CD4-positive, alpha-beta T cell treated with Interleukin-15 for 4 hours (primary cell): ENCODE measurements at places on chromosomes 12 and 14.

DNA sequence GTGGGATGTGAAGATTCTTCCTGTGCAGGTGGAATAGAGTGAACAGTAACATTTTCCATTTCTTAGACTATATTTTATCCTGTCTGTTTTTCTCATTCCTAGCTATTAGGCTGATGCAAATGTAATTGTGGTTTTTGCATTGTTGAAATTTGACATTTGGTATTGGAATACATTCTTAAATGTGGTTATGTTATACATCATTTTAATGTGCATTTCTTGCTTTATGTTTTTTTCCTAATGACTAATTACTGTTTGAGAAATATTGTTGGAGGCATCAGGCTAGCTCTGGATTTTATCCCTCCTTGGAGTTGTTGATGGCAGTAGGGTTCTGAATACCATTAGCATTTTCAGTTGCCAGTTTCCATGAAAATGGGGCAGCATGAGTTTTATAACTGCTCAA is 75.9 kb upstream of the GNG2 start:
- no peak for DNase-seq

- no peak for DNase-seq
Measured at GRCh38 chr12:82299319-82300025, 58.7 kb downstream of the CCDC59 start.

DNA sequence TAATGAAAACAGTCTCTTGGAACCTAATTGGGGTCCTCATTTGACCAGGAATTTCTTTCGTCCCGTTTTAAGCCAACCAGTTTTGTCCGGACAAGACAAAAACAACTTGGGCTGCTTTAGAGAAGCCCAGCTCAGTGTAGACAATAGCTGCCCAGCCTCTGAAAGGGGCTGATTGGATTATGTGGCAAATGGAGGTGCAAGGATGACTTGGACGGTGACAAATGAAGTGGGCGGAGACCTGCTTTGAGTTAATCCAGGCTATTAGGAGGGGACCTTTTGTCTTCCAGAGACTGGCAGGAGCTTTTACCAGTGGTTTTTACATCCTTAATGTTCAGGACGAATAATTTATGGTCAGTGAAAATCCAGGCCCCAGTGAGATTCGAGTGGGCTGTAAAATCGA is 4.8 kb downstream of the MEG3 start:
- no peak for DNase-seq

GRCh38 chr12:129208566-129208965 is 355.3 kb downstream of the GLT1D1 start:
- no peak for DNase-seq

GRCh38 chr14:50020799-50021198 is 95.6 kb downstream of the VCPKMT start:
- no peak for DNase-seq
